ENCODE measurements at places on chromosomes 12 and 14.

DNA sequence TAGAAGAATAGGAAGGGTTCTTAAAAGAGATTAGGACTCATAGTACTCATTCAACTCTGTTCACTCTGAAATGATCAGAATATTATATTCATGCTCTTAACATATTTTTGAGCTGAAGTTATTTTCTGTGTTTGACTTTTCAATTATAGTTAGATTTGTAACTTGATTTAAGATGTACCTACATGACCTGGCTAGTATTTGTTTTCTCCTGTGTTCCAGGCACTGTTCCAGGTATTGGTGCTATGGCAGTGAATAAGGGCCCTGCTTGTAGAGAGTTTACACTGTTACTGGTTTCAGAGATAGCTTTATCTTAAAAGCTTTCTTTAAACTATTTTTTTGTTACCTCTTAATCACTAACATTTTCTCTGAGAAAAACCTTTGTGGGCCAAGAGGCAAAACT is 19.1 kb upstream of the SLC17A8 start:
- DNase-seq = no peak

- DNase-seq = no peak
Observed at GRCh38 chr14:41859336-41859735, 252.7 kb downstream of the LRFN5 start.

GRCh38 chr12:71999795-72000194 is 61.1 kb downstream of the TPH2 start:
- no peak for DNase-seq

DNA sequence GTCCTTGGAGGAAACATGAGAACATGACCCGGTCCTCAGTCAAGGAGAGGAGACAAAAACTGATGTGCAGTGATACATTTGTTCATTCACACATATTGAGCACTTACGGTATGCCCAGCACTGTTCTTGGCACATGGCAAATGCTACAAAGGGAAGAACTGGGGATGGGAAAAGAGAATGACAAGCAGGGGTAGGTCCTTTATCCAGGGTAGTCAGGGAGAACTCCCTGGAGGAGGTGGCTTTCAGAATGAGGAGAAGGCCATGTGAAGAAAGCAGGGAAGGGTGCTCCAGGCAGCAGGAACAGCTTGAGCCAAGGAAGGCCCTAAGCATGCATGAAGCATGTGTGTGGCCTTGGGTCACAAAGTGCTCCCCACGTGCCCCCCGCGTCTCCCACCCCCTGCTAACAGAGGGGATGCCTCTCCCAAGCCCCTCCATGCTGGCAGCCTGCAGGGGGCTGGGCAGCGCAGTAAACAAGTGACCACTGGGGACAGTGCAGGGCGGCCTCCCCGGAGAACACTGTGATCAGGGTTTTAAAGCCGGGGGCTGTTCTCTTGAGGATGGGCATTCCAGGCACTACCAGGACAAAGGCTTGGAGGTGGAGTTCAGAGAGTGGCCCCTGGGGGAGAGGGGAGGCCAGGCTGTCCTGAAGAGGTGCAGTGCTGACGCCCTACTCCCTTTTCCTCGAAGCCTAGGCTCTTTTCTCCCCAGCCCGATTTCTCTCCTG is 71.0 kb downstream of the PHETA1 start:
- DNase-seq = no peak

DNA sequence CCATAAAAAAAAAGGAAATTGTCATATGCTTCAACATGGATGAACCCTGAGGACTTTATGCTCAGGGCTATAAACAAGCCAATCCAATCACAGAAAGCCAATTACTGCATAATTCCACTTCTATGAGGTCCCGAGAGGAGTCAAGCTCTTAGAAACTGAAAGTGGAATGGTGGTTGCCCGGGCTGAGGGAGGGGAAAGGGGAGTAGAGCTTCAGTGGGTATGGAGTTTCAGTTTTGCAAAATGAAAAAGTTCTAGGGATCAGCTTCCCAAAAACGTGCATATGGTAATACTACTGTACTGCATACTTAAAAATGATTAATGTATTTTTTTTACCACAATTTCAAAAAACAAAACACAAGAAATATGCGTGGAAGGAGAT is 52.0 kb downstream of the RNF34 start:
- DNase-seq = no peak

DNA sequence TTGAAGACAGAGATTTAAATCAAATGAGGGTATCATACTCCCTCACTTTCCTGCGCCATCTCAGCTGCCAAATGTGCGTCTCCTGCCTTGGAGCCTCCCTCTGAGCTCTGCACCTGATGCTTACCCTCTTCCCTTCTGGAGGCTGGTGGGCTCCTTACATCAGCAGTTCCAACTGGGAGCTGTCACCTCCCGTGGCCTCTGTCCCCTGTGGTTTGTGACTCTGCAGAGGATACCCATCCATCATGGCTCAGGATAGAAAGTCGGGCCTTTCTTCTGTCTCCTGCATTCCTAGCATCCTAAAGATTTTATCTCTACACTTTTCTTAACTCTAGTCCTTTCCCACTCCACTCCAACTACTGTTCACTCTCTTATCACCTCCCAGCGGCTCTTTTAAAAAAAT is 570.6 kb downstream of the BCL11B start:
- DNase-seq = no peak

GRCh38 chr14:98694541-98694940 is 577.5 kb downstream of the BCL11B start:
- no peak for DNase-seq

DNA sequence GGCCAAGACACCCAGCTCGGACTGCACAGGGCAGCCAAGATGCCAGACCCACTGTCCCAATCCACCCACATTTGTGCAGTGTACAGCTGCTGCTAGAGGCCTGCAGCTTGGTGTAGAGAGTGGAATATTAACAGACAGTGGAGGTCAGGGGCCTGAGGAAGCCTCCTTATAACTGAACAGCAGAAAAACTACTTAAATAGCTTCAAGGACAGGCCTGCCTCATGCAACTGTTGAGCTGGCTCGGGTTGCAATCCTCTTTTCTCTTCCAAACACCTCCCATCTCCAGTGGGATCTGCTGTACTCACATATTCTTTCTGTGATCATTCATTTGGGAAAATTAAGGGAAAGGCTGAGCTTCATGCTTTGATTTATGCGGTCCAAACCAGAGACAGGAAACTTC is 1043.2 kb upstream of the TMEM132C start:
- no peak for DNase-seq

DNA sequence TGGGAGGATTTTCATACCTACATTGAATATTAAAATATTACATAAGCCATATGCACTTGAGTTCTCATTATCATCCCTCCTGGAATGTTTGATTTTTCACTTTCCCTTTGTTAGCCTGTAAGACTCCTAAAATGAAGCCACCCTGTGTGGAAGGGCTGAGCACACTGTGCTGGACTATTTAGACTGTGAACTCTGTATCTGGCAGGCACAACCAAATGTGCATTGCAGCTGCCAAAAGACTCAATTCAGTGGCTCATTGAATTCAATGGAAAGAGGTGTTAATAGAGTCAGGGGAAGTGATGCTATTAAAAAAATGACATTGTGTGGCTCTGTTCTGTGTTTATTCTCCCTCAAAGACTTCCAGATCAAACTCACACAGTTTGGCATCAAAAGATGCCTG is 111.1 kb downstream of the SMOC1 start:
- DNase-seq = no peak

GRCh38 chr12:4135919-4136605 is 137.5 kb upstream of the CCND2 start:
- DNase-seq = peak; percentile 74

DNA sequence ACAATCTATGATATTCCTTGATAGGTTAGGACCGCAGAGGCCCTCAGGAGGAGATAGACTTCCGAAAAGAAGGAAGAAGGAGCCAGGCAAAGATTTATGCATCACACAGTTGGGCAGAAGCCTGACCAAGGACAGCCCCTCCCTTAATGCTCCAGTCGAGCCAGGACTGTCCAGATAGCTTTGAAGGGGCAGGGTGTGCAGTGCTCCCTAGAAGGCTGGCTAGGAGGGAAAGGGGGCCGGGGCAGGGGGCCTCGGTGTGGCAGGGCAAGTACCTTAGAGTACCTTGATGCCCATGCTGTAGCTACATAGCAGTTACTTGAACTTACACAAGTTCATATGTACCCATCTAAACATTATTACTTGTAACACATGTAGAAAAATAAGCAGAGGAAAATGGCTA is 94.7 kb upstream of the NOS1 start:
- DNase-seq = no peak

DNA sequence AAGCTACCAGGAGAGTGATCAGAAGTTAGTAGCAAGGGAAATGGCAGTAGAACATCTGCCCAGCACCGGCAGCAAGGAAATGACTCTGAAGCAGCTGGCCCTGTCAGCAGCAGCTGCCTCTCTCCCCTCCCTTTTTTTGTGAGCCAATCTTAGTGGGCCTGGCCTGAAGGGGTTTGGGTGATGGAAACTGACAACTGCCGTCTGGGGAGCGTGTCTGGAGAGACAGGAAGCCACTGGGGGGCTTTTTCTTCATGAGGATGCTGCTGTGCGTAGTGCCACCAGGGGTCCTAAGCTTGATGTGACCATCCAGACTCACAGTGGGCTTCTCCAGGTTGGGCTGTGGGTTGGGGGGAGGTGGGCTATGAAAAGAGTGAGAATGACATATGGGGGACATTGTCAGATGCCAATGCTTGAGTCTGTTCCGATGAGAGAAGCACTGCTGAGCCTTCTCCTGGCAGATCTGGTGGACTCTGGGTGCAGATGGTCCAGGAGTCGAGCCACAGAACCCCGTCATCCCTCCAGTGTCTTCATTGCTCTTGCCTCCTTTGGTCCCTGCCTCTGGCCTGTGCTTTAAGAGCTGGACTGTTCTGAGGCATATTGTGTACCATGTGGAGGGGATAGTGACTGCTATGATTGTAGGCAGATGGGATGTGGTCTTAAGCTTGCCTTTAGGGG is 87.6 kb upstream of the HIF1A start:
- DNase-seq = no peak

DNA sequence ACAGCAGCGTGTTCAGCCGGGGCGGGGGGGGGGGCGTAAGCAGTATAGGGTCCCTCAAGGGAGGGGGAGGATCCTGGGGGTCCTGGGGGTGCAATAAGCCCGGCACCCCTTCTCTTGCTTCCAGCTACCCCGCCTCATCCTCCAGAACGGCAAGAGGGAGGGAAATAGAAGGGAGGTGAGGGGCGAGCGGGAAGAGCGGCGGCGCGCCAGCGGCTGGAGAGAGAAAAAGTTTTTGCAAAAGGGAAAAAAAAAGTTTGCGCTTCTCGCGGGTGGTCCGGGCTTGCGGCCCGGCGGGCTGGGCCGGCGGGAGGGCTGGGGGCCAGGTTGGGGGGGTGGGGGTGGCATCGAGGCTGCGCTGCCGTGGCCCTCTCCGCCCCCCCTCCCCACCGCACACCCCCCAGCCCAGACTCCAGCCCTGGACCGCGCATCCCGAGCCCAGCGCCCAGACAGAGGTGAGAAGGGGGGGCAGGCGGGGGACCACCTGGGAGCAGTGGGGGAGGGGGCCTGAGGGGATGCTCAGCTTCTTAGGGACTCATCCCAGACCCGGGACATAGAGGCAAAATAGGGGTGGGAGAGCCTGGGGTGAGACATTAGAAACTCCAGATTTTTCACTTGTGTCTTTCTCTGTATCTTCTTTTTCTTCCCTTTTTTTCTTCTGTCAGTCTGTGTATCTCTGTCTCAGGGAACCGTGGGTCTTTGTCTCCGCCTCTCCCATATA is at the start of gene GLI1:
GLI1 (plus strand) TSS at position 36 of the 718 bp plus-strand sequence. CDS start 3,907 bp downstream, outside the sequence.
- peak; percentile 70 for DNase-seq

- DNase-seq = no peak
Observed at GRCh38 chr12:68667291-68667690, 19.5 kb upstream of the NUP107 start.

DNA sequence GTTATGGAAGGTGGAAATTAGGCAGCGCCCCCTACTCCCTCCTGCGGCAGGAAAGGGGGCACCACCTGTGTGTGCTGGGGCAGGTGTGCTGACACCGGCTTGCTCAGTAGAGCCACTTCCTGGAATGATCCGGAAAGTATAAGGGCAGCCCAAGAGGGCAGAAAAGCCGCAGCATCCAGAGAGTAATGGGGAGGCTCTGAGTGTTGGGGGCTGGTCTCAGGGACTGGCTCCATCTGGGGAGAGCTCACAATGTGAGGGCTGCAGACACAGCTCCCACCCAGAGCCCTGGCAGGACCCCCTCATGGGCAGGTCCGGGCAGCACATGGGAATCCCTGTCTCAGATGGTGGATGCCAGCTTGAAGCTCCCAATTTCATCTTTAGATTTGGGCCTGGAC is 187.6 kb upstream of the C14orf180 start:
- no peak for DNase-seq

DNA sequence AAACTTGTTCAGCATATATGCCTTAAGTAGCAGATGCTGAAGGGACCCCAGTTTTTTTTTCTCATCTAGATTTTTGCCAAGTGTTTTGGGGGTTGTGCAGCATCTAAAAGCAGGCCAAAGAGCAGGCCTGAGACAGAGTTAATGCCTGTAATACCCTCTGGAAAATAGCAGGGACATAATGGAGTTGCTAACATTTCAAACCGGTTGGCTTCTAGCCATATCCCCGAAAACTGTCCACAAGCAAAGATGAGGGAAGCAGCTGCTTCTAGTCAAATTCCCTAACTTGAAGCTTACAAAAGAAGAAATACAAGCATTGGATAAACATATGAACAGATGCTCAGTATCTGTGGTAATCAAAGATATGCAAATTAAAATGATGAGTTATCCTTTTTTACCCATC is 52.1 kb upstream of the AEBP2 start:
- DNase-seq = no peak

- no peak for DNase-seq
Observed at GRCh38 chr14:54186821-54187763, 209.7 kb upstream of the CDKN3 start.

DNA sequence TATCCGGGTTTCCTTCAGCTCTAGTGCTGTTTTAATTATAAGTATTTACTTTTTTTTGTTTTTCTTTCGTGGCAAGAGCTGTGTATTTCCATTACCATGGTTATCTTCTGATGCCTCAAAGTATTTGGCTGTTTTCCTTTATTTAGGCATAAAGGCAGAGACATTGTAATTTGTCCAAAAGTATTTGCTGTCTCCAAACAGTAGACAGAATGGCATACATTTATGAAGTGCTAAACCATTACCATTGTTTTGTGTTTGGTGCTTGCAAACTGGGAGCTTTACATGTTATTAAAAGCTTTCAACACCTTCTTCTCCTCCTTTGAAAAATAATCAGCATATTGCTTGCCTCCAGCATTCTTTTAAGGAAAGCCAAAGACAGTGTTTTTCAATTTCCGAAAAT is 46.3 kb downstream of the FLRT2 start:
- DNase-seq = no peak

DNA sequence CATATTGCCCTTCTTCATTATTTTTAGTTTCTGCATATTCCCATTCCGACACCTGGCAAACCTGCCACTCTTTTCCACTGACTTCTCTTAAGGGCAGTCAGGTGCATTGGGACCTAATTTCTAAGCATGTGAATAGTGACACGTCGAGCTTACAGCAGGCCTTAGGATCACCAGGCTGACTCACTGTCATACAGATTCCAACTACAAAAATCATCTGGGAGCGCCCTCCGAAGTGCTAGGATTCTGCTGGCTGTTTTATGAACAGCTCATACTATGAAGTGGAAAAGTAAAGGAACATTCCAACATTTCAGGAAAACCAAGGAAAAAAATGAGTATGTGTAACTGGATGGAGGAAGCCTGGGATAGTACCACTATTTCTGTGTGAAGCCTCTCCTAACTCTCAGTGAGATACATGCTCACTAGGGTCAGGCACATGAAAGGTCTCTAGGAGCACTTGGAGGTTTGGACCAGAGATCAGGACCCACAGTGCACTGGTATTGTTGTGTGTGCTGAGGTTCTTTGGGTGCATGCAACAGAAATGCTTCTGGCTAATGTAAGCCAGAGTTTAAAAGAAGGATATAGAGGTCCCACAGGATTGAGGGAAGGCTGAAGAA is 257.4 kb downstream of the ZFP36L1 start:
- DNase-seq = no peak

- DNase-seq = no peak
Observed at GRCh38 chr14:79961197-79961596, 250.1 kb downstream of the DIO2 start.

GRCh38 chr14:80584744-80585505 is 356.6 kb downstream of the CEP128 start:
- DNase-seq = no peak

Measured in stimulated activated CD4-positive, alpha-beta T cell treated with anti-CD3 and anti-CD28 coated beads, Interleukin-4, amount 100 ng/mL, for 1 hour (primary cell).